Panc1 (cell line): ENCODE measurements at places on chromosomes 4 and X.

DNA sequence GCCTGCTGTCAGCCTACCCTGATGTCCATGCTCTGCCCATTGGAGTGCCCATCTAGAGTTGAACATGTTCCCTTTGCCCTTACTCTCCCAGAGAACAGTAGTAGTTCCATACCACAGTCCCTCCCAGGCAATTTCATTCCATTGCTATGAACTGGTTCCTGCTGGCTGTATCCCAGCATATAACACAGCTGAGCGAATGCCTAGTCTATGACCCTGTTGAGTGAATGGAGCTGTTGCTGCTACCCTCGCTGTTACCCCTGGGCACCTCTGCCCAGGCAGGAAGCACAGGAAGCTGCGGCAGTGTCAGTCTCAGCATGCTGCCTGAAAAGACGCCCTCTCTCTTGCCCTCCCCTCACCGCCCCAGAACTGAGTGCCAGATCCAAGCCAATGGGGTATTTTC, 73.3 kb downstream of the SOX3 start:
- no peak for DNase-seq

DNA sequence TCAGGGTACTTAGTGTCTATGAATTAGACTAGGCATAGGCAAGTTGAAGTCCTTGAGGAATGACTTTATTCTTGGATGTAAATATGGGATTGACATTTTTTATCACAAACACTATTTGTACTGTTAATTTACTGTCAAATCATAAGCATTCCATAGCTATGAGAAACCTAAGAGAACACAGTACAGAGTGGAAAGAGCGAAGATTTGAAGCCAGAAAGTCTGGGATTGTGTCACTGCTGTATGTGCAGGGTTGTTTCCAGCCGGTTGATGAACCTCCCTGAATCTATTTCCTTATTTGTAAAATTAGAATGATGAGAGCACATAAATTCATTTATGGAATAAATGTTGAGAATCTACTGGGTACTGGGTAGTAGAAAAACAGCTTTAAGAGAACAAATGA, 14.4 kb upstream of the KLHL5 start:
- DNase-seq, result no peak

GRCh38 chrX:134640914-134641313, 17.4 kb downstream of the PLAC1 start:
- DNase-seq, result no peak

GRCh38 chr4:145734031-145734430, 54.1 kb downstream of the C4orf51 start:
- DNase-seq, result no peak

GRCh38 chrX:133794126-133794525, 191.3 kb downstream of the GPC3 start:
- DNase-seq, result no peak

- no peak for DNase-seq
Observed at GRCh38 chrX:68822641-68823410, 6.0 kb upstream of the EFNB1 start.

DNA sequence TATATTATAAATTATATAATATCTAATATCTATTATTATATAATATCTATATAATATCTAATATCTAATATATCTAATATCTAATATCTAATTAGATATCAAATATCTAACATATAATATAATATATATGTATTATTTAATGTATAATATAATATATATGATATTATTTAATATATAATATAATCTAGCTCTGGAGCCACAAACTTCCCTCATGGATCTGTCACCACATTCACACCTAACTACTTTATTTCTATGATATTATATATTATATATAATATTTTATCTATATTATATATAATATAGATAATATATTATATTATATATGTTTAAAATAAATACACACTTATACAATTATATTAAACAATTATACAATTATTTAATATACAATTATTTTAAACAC, 667.5 kb downstream of the KCTD8 start:
- no peak for DNase-seq

GRCh38 chrX:23312136-23312535, 22.5 kb upstream of the PTCHD1 start:
- DNase-seq, result no peak

DNA sequence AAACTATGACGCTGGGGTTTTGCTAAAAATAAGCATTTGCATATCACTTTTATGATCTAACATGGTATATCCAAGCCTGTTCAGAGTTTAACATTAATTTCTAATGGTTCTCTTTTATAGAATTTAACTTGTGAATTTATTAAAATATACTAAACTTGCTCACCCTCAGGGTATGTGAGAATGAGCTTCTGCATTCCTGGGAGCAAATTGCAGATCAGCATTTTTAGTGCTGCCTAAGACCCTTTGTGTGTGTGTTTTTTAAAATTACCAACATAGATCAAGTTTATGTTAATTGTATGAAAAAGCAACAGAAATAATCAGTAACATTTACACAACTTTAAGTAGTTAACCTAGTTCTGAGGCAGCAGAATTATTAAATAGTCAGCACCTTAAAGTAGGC, 218.0 kb upstream of the AGA start:
- DNase-seq, result no peak

- no peak for DNase-seq
Observed at GRCh38 chrX:153935326-153935851, 552 bp upstream of the NAA10 start.

GRCh38 chrX:150212672-150213480, 150.2 kb upstream of the MAMLD1 start:
- no peak for DNase-seq

DNA sequence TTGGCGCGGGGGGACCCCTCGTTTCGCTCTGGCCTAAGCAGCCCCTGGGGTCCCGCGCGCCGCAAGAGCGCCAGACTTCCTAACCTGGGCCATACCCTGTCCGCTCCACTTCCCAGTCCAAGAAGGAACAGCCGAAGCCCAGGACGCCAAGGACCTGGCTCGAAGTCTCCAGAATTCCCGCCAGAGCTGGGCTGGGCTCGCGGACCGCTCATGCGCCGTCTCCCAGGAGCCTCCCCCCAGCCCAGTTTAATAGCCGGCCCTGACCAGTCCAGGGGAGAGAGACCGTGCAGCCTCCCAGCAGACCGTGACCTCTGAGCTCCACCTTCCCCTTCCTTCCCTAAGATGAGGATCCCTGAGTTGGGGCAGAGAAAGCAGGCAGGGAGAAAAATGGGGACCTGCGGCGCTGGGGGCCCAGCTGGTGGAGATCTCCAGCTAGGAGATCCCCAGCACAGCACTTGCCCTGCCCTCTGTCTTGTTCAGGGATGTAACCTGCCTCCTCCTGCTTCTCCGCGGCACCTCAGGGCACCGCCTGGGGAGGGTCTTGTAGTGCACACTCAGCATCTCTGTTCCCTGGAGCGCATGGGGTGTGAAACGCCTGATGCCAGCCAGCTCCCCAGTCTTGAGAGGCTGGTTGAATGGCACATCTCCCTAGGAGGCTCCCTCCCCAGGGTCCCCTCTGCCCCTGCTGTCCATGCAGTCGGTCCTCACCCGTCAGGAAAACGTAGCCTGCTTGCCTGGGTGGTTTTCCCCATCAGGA, 1.2 kb upstream of the LETM1 start:
- no peak for DNase-seq

- no peak for DNase-seq
Observed at GRCh38 chr4:149993030-149993429, 85.2 kb upstream of the DCLK2 start.

GRCh38 chrX:100120956-100121355, 289.1 kb downstream of the PCDH19 start:
- DNase-seq, result no peak

DNA sequence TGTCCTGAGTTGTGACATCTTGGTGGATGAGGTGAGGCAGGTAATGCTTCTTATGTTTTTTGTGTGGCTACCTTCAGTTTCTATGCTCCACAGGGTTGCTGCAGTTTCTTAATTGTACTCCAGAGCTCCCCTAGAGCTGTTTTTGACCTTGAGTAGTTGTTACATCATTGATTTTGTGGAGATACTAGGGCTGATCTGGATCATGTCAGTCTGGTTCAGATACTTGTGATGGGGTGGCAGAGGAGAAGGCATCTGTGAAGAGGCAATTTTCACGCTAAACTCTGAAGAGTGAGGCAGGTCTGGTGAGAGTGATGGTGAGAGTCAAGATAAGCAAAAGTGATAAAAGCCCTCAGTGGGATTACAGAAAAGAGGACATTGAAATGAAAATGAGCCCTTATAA, 1180.2 kb downstream of the RAPGEF2 start:
- no peak for DNase-seq

- no peak for DNase-seq
Observed at GRCh38 chr4:8699479-8700145, 107.0 kb downstream of the CPZ start.

DNA sequence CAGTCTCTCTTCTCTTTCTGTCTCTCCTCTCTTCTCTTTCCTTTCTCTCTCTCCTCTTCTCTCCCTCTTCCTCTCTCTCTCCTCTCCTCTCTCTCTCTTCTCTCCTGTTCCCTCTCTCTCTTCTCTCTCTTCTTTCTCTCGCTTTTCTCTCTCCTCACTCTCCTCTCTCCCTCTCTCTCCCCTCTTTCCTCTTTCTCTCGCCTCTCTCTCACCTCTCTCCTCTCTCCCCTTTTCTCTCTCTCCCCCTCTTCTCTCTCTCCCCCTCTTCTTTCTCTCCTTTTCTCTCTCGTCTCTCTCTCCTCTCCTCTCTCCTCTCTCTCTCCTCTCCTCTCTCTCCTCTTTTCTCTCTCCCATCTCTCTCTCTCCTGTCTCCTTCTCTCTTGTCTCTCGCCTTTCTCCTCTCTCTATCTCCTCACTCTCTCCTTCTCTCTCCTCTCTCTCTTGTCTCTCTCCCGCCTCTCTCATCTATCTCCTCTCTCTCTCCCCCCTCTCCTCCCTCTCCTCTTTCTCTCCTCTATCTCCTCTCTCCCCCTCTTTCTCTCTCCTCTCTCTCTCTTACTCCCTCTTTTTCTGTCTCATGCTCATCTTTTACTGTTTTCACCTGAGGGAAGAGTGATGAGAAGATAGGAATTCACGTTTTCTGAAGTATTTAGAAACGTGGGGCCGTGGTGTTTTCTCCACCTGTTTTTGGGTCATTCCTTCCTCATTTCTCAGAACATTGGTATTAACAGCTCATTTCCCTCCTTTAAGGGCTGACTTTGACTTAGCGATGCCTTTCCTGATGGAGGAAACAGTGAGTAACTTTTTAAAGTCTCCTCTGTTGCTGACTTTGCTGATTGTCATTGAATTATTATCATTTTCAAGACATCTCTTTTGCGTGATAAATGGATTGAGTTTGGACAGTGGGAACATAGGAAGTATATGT, 80.6 kb upstream of the CD99 start:
- no peak for DNase-seq

- no peak for DNase-seq
Observed at GRCh38 chr4:94472056-94472826, 20.5 kb downstream of the PDLIM5 start.

DNA sequence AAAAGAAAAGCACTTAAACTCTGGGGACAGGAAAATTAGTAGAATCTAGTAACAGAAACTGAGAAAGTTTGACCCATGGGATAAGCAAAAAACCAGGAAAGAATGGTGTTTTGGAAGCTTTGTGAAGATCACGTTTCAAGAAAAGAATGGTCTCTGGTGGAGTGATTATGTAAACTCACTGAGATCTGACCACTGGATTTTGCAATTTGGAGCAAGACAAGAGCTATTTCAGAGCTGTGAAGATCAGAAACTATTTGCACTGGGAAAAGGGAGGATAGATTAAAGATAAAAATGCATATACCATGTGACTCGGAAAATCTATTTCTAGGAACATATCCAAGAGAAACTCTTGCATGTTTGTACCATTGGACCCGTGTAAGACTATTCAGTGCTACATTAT, 4.3 kb downstream of the TMPRSS11D start:
- DNase-seq, result no peak

DNA sequence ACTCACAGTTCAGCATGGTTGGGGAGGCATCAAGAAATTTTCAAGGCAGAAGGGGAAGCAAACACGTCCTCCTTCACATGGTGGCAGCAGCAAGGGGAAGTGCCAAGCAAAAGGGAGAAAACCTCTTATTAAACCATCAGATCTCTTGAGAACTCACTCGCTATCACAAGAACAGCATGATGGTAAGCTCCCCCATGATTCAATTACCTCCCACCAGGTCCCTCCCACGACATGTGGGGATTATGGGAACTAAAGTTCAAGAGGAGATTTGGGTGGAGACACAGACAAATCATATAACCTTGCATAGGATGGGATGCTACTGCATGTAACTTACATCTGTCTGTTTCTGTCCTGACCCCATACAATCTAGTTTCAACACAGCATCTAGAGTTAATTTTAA, 511.8 kb upstream of the ARX start:
- no peak for DNase-seq

DNA sequence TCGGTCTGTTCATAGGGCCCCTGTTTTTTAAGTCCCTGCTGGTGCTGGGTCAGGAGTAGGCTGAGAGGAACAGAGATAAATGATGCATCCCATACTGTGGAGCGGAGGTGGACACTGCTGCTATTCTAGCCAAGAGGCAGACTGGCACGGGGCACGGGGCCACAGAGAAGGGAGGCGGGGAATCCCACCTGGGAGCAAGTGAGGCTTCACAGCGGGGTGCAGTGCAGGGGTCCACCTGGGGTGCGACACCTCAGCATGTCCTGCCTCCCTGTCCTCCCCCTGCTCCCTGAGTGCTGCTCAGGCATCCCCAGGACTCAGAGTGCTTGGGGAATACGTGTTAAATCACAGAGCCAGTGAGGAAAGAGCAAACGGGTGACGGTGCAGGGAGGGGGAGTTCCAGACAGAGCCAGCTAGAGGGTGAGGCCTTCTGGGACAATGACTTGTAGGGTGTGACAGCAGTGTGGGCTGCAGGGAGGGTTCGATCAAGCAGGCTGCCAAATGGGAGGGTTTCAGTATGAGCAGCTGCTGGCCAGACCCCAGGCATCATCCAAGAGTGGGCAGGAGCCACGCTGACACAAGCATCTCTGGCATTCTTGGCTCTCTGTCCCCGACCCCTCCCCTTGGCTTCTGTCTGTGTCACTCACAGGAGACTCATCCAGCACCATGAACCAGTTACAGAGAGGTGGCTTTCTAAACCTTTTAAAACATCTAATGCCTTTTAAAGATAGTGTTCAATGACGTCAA, 13.7 kb upstream of the HTRA3 start:
- no peak for DNase-seq

DNA sequence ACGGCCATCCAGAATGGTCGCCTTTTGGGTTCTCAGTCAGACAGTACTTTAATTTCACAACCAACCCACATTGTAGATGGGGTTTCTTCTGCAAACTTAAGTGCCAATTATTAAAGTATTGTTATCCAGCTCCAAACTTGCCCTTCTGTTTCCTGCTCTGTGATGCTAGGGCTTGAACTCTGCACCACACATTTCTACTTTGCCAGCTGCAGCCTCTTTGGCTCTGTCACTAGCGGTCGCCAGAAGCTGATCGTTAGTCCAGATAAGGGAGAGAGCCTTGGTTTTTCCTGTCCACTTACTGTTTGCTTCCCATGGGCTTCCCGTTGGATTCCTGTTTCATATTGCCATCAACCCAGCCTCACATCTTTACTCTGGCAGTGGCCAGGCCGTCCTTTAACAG, 196.6 kb downstream of the ASB9 start:
- DNase-seq, result no peak

DNA sequence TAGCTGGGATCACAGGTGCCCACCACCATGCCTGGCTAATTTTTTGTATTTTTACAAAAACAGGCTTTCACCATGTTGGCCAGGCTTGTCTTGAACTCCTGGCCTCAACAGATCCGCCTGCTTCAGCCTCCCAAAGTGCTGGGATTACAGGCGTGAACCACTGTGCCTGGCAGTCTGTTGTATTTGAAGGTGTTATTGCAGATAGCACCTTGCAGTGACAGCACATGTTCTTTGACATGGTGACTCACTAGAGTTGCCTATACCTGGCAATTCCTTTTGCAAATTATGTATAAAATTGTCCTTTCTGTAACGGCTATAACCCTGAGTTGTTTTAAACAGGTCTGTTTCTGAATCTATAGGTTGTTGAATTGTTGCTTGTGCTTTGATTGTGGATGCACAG, 7.9 kb downstream of the OGT start:
- DNase-seq, result no peak

GRCh38 chrX:57379296-57379695, 92.8 kb downstream of the FAAH2 start:
- no peak for DNase-seq
